ENCODE measurements at places on chromosomes 16 and 17.

GRCh38 chr17:66555605-66556004 lies 253.2 kb downstream of the PRKCA start:
- DNase-seq, result no peak

- no peak for DNase-seq
Measured at GRCh38 chr17:41967141-41967920, 736 bp downstream of the CNP start.

GRCh38 chr17:36705283-36705795 lies 104.0 kb downstream of the MRM1 start:
- DNase-seq, result no peak

GRCh38 chr17:22469941-22470340 lies 777.6 kb downstream of the KCNJ18 start:
- DNase-seq, result no peak

GRCh38 chr16:27189335-27189972 lies 13.9 kb upstream of the KDM8 start:
- DNase-seq, result no peak

DNA sequence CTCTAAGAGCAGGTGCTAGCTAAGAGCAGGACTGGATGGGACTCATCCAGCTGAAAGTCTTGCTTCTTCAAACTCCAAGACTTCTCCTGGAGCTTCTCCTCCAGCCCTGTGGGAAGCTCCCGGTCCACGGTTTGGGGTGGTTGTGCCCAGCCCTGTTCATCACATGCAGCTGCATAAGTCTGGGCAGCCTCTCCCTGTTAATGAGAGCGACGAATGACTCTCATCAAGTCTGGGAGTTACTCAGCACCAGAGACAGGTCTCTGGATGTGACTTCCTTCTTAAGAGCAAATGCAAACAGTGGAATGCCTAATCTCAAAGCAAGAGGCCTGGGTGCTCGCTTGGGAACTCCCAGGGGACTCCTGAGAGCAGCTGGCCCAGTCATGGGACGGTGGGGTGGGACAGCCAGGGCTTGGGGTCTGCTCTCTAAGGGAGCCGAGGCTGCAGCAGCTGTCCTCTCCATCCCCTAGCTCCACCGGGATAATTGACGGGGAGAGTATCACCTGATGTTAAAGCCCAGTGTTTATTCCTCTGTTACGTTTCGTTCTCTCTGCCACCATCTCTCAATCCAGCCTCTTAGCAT lies 35.3 kb upstream of the CRHR1 start:
- no peak for DNase-seq

DNA sequence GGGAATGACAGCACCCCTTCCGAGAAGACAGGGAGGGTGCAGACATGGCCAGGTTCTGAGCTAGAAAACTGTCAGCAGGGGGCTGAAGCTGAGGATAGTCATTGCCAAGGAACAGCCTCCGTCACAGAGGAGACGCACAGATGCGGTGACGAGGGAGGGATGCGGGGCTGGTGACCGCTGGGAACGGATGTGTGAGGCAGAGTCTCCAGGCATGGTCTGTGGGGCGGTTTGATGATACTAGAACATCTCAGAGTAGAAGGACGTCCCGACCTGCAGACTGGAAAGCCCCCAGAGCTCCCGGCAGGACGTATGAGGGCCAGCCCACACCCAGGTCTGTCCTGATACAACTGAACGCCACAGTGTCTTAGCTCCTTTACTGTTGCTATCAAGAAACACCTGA lies 1.8 kb upstream of the CSNK1D start:
- no peak for DNase-seq

DNA sequence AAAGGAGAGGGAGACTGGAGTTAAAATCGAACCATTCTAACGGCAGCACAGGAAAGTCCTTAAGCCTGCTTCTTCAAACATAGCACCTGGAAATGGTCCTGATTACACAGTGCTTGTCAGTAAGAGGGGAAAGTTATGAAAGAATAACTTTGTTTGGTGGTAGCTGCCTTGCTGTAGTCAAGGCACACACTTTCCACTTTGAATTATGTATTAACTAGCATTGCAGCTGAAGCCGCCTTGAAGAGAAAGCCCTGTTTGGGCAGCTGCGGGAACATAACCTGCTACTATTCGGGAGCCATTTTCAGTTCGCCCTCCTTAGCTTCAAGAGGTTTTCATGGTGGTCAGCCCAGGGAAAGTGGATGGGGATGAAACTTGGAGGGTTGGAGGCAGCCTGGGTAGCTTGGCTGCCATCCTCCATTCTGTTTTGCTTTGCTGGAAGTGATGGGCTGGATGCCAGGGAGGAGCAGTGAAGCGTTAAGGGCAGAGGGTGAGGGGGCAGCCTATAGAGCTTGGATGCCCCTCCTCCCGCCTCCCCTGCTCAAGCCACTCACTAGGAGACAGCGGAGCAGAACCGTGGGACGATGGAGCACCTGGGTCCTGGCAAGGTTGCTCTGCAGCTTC lies 5.3 kb upstream of the HAS3 start:
- no peak for DNase-seq

- no peak for DNase-seq
Measured at GRCh38 chr17:48565022-48565554, 13.1 kb downstream of the HOXB4 start.

GRCh38 chr17:1638171-1638590 lies 7.4 kb downstream of the SCARF1 start:
- no peak for DNase-seq
